ENCODE measurements at places on chromosomes 2 and 18.

DNA sequence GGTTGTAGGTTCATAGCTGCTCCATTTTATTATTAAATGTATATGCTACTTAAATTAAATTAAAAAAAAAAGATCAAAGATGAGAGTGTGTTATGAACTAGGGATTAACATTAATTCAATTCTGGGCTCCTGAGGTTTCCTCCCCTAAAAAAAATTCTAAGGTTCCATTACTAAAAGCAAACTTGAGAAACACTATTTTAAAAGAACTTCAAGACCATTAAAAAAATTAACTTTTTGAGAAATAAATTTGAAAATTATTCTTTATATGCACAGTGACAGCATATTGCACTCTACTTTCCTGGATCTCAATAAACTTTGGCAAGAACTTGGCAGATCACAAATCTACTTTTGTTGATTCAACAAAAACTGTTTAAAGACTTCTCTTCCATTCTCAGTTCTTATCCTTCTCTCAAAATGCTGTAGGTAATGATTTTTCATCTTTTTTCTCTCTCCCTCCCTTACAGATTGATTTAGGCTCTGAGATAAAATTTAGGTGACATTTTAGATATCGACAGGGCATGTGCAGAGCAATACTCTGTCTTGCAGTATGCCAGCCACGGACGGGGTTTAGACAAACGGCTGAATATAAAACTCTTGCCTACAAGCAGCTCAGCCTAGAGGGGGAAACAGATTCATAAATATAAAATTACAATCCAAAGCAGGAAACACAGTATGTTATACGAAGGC, 592 bp upstream of the MARS2 start:
- no peak for DNase-seq

- no peak for DNase-seq
Measured at GRCh38 chr2:109048163-109048562, 59.1 kb upstream of the EDAR start.

DNA sequence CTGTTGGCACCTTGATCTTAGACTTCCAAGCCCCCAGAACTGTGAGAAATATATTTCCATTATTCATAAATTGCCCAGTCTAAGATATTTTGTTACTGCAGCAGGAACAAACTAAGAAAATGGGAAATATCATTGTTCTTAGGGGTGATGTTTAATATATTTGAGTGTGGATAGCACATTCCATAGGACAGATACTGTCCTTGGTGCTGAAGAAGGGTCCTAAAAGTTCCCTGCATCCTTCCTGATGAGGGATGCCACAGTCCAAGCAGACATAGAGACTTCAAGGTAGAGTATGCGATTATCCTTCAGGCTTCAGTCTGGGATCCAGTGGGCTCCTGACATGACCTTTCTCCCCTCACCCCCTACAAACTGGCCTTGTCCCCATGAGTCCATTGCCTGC, 689.0 kb downstream of the TDRD15 start:
- DNase-seq, result no peak

GRCh38 chr18:9613550-9614400, 584 bp downstream of the PPP4R1 start:
- DNase-seq, result peak; percentile 76

- DNase-seq, result peak; percentile 27
Measured at GRCh38 chr2:70686577-70687460, 81.2 kb downstream of the ADD2 start.

DNA sequence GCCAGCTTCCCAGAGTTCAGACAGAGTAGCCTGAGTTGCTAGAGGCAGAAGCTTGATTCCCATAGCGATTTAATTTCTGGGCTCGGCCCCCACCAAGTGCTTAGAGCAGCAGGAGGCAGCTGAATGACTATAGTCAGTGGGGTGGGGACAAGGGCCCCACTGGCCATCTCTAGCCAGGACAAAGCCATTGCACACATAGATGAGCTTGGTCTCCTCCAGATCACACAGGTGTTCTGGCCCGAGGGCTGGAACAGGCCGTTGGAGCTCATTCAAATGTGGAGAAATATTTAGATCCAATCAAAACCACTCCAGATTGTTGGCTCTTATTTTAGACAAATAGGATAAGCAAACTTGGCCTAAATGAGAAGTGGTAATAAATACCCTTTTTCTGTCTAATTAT, 287.3 kb upstream of the NCKAP5 start:
- no peak for DNase-seq

GRCh38 chr2:121283670-121284462, 1.1 kb downstream of the TFCP2L1 start:
- peak; percentile 2 for DNase-seq

- DNase-seq, result no peak
Measured at GRCh38 chr2:200130762-200131166, 175.4 kb downstream of the MAIP1 start.

DNA sequence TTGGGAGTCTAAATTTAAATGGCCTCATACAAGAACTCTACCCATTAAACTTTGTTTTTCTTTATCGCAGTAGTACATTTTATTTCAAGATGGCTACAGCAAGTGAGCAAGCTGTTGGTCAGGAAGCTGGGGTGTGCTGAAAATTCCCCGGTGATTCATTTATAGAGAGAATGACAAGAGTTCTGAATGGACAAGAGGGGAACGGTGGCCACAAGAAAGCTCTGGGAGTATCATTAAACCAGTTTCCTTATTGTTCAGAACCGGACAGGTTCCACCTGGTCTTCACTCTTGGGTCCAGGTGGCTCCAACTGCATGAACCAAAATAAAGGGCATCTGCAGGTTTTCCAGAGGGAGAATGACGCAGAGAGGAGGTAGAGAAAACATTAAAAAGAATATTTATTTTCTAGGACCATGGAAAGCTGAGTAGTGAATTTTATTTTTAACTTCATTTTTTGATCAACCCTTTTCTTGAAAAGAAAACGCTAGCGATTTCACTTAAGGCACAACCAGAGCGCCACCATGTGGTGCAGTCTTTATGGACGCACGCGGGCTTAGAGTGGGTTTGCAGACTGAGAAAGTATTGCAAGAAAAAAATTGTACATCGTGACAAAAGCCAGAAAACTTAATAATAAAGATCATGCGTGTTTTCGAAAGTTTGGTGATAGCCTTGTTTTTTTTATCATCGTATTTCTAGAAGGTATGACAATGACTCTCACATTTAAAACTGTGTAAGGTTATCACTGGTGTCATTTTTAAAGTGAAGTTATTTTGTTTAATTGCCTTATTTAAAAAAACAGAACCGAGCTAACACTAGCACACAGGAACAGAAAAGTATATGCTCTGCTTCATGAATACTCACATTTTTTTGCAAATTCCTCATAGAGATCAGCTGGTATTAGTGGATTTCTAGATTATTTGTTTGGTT, 97.9 kb upstream of the NOL4 start:
- peak; percentile 87 for DNase-seq

GRCh38 chr18:45940724-45941123, 26.4 kb downstream of the EPG5 start:
- DNase-seq, result no peak

DNA sequence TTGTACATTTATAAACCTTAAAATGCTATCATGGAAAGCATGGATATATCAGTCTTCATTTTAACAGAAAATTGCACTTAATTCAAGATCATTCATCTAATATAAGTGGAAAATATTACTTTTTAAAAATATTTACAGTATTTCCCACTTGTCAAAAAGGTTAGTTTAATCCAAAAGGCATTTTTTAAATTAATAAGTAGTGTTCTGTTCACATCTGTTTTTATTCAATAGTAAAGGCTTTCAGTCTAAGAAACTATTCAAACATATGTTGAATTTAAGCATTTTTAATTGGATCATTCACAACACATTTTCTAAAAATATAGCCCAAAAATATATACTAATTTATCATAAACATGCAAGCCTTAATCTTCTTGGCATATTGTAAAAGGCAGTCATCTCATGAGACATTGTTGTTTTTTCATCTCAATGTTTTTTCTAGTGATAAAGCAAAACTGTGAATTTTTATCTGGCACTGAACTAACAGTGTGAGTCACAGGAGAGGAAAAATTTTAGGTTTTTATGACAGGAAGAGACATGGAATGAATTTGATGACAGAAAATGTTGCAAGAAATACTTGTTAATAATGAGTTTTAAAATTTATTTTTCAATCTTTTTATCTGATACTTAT, 1642.5 kb upstream of the TMEFF2 start:
- DNase-seq, result peak; percentile 71

GRCh38 chr2:108280466-108280865, 8.2 kb upstream of the SULT1C2 start:
- no peak for DNase-seq

- DNase-seq, result no peak
Measured at GRCh38 chr2:168035458-168035857, 211.9 kb downstream of the STK39 start.

DNA sequence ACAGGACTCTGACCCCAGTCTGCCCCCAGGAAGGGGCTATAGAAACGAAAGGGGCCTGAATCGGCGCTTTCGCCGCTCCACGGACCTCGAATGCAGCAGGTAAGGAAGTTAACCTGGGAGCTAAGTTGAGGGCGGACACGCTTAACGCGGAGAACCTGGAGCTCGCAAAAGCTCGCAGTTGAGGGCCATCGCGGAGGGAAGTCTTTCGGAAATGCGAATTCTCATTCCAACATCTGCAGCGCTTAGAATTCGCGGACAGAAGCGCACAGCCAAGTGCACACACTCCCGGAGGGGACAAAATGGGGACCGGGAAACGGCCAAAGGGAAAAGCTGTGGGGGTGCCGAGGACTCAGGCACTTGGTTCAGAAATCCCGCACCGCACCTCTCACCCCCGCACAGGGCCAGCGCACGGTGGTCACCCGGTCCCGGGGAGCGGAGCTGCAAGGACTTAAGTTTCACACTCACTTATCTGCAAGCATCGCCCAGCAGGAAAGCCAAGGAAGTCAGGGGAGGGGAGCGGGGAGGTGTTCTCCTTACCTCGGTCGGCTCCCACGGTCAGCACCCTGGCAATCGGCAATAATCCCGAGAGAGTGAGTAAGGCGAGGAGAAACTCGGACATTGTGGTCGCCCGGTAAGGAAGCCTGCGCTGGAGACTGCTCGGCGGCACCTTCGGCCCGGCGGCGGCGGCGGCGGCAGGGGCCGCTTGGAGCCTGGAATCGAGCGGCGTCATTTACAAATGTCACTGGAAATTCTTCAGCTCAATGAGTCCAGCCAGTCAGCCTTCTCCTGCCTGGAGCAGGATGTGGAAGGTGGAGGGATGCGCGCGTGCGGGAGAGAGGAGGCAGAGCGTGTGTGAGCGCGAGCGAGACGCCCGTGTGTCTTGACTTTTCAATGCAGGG, 456 bp downstream of the LRP1B start:
- DNase-seq, result peak; percentile 85

DNA sequence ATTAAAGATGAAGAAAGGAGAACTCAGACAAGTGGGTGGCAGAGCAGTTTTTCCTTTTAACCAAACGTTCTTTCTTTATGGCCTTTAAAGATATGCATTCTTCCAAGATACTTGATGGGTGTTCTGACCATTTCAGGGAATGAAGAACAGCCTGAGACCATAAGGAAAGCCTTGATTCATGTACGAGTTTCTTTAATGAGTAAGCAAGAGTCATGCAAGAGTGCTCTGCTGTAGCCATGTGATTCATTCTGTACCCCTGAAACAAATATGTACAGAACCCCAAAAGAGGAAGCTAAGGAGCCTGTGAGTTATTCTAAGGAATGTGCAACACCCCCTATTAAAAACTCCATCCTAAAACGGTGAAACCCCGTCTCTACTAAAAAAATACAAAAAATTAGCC, 372.8 kb downstream of the MTX2 start:
- peak; percentile 26 for DNase-seq

GRCh38 chr2:173830170-173830569, 135.0 kb downstream of the SP3 start:
- DNase-seq, result peak; percentile 59

DNA sequence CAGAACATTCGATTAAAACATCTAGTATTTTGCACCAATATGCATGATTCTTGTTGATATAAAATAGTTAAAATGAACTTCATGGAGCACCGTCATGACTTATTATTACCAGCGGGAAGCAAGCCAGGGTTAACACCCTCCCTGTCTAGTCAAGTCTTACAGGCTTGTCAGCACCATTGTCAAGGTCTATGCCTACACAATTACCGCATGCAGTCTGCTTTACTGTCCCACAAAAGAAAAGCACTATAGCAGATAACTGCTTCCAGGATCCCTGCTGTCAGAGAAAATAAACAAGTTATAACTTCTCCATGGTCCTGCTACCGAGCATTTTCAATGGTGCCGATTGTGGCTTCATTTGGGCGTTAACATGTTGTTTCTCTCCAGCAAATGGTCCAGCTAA, 968.0 kb upstream of the FAM98A start:
- no peak for DNase-seq

GRCh38 chr2:199470672-199471442, 13.1 kb upstream of the SATB2 start:
- peak; percentile 19 for DNase-seq

DNA sequence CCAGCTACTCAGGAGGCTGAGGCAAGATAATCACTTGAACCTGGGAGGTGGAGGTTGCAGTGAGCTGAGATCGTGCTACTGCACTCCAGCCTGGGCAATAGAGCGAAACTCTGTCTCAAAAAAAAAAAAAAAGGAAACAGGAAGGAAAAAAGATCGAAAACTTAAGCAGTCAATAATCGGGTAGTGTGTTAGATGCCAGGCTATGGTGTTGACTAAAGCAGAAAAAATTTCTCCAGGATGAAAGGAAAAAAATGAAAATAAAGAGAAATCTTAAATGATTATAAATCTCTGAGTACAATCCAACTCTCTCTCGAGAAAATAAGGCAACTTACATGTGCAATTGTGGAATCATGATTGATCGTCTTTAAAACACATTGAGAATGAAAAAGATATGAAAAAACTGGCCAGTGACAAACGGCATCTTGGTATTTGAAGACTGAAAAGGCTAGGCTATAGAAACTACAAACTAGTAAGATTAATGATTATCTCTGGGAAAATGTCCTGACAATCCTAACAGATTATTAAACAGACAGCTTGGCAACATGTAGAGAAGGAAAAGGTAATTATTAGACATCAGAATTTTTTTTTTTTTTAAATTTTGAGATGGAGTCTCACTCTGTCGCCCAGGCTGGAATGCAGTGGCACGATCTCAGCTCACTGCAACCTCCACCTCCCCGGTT, 16.3 kb upstream of the EPHA4 start:
- DNase-seq, result no peak

- peak; percentile 29 for DNase-seq
Measured at GRCh38 chr2:211157211-211157610, 600.8 kb downstream of the CPS1 start.

DNA sequence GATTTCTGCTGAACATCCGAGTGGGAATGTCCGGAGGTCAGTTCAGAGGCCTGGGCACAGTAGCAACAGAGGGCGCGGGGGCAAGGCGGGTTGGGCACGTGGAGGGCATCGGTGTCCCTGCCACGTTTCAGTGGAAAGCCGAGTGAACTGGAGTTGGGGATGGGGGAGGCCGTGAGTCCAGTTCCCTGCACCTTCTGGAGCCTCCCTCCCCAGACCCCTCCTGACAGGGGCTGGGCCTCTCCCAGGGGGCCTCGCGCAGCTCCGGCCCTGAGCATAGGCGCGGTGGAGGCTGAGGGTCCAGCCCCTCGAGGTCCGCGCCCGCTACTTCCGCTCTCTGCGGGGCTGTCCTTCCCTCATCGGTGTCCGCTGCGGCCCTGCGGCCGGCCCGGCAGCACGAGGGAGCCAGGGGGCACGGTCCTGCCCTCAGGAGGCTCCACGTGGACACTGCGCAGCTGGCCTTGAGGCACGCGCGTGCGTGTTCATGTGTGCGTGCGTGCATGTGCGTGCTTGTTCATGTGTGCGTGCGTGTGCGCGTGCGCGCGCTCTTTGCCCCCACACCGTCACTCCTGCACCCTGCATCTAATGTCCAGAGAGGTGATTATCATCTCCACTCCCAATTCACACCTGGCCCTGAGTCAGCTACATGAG, 50.2 kb downstream of the PLEKHB2 start:
- no peak for DNase-seq
